Hematopoietic multipotent progenitor cell treated with erythropoietin and hydrocortisone succinate and interleukin-3 and kit ligand, for 8 days (in vitro differentiated cells): ENCODE measurements at places on chromosomes 7 and 10.
A peak's percentile ranks its signal among the peaks of the same experiment; 100 is the strongest.

- DNase-seq, result no peak
These were observed 44.5 kb downstream of the CLRN3 start for GRCh38 chr10:127848226-127848625.

DNA sequence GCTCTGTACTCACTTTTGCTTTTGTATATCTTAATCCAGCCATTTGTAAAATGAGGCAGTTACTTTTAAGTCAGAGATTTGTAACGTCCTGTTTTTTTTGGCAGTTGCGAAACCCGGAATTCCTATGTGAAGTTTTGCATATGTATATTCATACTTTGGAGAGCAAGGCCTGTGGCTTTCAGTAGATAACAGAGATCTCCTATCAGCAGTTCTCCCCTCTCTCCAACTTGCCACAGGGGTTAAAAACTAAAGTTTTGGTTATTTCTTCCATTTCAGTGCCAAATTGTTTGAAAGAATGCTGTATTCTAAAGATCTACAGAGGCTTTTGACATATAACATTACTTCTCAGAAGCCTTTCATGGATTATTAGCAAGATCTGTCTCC lies 102.4 kb downstream of the EXOC4 start:
- DNase-seq, result no peak

DNA sequence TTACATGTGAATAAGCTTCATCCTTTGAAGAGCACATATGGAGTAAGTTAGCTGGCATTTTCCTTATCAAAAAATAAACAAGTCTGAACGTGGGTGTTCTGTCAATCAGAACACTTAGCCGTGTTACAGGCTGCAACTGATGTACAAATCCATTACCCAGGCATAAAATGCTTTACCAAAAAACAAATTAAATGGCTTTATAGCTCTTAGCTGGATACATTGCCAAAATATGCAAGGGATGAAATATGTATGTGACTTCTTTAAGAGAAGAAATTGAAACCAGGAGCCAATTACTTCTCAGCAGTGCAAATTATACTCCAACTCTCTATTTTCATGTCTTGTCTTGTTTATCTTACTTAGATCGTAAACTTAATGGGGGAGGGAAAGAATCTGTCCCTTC lies 214.8 kb downstream of the DGKB start:
- DNase-seq, result no peak

DNA sequence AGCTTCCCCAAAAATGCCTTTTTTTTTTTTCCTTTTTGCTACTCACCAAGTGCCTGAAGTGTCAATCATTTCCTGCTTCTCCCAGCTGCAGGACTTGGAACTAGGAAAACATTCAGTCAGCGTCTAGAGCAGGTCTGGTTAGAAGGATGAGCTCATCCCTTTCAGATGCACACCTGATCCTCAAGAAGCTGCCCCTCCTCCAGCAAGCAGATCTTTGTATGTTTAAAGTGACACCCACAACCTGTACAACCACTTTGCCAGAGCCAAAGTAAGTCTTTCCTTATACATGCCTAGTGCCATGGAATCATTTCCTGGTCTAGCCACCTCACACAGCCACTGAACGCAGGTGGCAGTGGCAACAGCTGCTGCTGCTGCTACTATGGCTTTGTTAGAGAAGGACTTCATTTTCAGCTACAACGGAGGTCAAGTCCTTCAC lies 10.4 kb upstream of the USP54 start:
- DNase-seq, result no peak

- DNase-seq, result no peak
These were observed 38.7 kb upstream of the BICC1 start for GRCh38 chr10:58473976-58474375.

- DNase-seq, result no peak
These were observed 40.8 kb downstream of the RBM33 start for GRCh38 chr7:155685070-155685790.

DNA sequence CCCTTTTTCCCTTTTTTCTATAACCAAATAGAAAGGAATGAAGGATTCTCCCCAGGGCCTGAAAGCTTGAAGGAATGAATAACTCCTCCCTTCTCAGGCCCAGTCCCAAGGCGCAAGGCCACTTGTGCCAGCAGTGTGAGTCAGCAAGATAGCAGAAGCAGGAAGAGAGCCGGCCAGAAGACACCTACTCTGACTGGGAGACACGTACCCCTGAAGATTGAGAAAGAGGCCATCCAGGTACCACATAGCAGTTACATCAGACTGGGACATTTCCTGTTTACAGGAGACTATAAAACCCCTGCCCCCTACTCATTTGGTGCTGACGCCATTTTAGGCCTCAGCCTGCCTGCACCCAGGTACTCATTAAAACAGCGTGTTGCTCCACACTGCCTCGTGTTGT lies 65.5 kb downstream of the LRRC17 start:
- peak; percentile 78 for DNase-seq

- DNase-seq, result no peak
These were observed 561.8 kb upstream of the LRRN3 start for GRCh38 chr7:110529175-110529574.
